ENCODE measurements at places on chromosomes 12 and 14.

DNA sequence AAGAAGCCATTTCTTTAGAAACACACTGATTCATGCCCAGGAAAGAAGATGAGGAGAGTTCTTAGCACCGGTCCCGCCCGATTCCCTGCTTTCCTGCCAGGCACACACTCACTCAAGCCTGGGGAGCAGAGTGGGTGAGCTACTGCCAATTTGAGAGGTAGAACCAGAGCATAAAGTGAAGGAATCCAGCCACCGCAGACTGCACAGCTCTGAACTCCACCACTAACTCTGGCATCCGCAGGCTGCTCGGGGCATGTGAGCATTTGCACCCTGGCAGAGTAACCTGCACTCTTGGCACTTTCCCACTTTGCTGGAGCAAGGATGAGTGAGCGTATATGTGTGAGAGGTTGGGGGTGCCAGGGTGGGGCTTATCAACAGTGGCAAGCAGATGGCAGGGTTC, 4.0 kb upstream of the SYNDIG1L start:
- no peak for DNase-seq

GRCh38 chr12:63668028-63668799, at the start of gene DPY19L2:
Gene DPY19L2, minus strand, starts transcription at chr12:63668493. Its CDS starts 100 bp downstream, at chr12:63668393.
- DNase-seq, result peak; percentile 48

DNA sequence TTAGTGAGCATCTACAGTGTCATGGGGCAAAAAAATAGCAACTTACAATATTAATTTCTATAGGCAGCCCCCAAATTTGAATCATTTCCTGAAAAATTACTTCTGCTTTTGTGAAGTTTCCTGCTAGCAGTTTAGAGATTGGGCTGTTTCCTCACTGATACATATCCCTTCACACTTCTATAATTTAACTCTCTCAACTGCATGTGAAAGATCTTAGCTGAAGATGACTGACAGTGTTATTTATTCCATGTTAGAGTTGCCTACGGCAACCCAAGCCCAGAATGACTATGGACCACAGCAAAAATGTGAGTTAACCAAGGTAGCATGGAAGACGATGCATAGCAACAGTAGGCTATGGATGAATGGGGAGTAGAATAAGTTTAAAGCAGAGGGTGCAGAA, at the start of gene KLRG1:
KLRG1 (plus strand) TSS at position 134 of the 400 bp plus-strand sequence; CDS start at position 224, 90 bp downstream.
- no peak for DNase-seq

DNA sequence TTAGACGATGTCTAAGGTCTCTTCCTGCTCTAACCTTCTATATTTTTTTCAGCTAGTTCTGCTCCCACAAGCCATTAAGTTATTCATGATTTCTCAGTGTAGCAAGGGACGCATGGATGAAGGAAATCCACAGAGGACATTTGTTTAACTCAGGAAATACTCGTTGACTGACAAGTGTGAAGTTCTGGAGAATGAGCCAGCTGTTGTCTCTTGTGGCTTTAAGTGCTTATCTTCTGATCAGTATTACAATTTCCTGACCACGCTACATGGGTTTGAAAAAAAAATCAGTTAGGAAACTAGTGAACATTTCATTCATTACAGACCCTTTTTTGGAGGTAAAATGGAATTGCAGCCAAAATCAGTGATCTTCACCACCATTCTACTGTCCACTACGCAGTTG, 53.1 kb downstream of the GUCY2C start:
- no peak for DNase-seq

- DNase-seq, result no peak
These were observed 266.3 kb downstream of the ZFP36L1 start for GRCh38 chr14:68526512-68527091.

DNA sequence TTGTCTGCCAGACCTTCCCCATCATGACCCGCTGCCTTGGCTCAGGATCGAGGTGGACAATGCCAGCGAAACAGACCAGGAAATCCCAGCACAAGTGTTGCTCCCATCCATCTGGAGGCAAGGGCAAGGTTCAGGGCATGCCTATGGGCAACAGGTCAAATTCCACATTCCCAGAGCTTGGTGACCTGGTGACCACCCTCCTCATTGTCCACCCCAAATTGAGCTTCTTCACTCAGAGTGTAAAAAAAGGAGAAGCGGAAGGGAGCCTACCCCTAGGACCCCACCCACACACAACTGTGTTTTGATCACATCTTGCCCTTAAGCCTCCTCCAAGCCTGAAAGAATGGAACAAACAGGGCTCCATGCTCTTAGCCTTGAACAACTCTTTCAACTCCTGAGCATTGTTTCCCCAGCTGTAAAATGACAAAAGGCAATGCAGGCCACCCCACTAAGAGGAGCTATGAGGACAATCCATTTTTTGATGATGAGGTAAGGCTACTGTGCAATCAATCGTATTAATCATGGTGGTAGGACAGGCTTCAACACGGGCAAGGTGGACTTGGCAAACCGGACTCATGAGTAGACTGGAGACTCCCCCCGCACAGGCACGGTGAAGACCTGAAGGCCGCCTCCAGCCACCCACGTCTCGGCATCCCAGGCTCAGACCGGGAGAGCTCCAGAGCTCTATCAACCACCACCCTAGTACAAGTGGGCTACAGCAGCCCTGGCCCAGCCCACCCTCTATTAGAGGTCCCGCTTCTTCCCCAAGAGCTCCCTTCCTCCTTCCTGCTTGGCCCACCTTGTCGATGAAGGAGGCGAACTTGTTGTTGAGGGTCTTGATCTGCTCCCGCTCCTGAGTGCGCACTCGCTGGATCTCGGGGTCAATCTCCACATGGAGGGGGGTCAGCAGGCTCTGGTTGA, 866 bp downstream of the KRT79 start:
- no peak for DNase-seq

- no peak for DNase-seq
These were observed at the start of gene CLEC14A for GRCh38 chr14:38255673-38256532. Gene CLEC14A, minus strand, starts transcription at chr14:38256093. Its CDS starts 71 bp downstream, at chr14:38256022.

DNA sequence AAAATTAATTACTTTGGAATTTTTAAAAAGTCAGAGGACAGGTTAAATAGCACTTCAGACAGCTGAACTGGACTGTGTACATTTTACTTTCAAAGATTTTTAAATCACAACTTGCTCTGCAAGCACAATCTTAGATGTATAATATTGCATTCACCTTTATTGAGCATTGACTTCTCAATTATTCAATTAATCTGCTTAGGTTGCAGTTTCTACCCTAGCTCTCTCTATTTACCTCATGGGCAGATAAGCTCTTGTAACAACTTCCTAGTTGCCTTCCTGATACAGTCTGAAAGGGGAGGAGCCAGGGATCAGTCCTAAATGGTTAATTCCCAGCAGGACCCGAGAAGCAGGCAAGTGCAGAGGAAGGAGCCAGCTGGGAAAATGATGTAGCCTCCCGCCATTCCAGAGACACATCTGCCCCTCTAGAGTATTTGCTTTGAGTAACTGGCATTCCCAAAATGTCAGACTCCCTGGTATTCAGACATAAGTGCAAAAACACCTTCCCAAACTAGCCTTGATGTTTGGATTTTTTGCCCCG, 302.8 kb downstream of the GALC start:
- DNase-seq, result no peak

DNA sequence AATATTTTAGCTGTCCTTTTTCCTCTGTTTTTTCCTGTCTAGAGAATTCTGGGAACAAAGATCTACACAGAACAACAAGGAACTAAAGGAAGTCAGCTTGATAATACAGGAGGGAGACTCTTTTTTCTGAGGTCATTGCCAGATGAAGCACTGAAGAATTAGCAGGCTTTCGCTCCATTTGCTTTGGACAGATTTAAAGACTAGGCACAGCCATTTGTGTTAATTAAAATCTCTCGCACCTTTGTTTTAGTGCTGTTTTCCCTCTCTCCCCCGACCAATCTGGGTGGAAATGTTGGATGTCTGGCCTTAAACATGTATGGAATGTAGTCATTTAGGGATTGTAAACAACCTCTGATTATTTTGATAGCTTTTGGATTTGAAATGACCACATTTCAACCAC, 9.6 kb upstream of the GPHN start:
- DNase-seq, result no peak

GRCh38 chr12:12909228-12909994, 18.0 kb downstream of the GPRC5A start:
- DNase-seq, result no peak

DNA sequence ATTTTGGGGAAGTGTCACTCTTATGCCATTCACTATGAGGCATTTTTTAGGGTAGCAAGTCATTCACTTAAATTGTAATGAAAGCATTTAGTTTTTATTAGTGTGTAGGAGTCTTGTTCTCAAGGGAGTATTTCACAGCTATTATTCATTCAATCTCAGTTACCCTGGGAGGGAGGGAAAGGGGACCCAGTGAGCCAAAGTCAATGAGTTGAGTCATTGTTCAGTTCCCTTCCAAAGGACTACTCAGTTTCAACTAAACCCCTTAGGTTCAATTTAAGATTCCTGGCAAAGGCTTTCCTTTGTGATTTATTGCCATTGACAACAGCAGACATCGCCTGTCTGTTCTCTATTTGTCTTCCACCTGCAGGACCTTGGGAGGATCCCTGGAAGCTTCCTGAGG, 29.3 kb upstream of the RASSF8 start:
- DNase-seq, result peak; percentile 37

- DNase-seq, result peak; percentile 52
These were observed 80.0 kb upstream of the DBX2 start for GRCh38 chr12:45130881-45131281.

GRCh38 chr12:102659200-102659911, 179.0 kb upstream of the IGF1 start:
- no peak for DNase-seq

DNA sequence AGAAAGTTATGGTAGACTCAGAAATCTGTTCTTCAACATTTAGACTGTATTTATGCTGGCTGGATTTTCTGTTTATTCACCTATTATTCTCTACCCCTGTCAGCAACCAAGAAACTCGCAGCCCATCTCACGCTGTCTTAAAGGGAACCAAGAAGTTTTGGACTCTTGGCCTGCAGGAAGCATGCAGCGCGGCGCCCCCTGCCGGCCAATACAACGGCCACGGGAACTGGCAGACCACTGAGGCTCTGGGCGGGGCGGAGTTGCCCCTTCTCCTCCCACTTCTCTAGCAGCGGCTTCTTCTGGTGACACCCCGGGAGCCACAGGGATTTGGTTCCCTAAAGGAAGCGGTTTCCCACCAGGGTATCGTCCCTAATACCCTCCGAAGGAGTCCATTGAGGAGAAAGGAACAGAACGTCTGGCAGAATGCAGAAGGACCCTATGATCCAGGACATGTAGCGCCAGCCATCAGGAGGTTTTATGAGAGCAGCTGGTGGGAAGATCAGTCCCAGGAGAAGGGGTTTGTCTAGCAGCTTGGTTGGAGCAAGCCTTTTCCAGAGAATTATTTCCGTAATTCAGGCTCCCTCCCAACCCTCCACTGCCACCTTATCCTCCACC, 21.0 kb upstream of the RNASE2 start:
- DNase-seq, result no peak

DNA sequence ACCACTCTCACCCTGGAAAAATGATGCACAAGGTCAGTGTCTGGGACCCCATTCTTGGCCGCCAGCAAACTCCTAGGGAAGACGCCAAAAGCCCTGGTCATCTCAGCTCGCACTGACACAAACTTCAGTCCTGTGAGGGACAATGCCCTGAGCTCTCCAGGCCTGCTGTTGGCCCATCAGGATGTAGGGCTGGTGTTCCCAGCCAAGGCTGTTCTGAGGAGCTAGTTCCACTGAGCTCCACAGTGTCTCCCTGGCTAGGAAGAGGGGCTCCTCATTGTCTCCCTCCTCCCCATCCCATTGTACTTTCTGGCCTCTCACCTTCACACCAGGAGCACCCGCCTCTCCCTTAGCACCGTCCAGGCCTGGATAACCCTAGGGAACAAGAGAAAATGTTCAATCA, 10.8 kb downstream of the COL2A1 start:
- DNase-seq, result no peak

DNA sequence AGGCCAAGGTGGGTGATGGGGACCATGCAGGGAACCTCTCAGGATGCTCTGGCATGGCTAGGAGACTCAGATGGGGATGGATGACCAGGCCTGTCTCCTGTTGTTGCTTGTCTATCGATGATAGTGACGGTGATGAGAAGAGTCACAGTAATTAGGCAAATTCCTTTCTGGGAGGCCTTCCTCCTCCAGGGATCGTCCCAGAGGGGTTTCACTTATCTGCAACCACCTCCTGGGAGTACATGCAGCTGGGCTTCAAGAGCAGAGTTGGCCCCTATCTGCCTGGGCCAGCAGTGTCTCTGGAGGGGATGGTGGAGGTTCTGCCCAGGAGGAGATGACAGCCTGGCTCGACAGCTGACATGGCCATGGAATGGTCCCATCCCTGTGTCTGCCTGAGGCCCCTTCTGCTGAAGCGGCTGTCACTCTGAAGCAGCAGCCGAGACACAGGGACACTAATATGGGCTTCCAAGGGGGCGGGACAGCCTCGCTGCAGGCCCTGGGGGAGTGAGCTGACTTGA, 27.5 kb upstream of the OAS1 start:
- no peak for DNase-seq

GRCh38 chr12:123715195-123715594, 3.0 kb downstream of the ATP6V0A2 start:
- DNase-seq, result no peak

- DNase-seq, result no peak
These were observed 49.6 kb downstream of the SRGAP1 start for GRCh38 chr12:63894132-63894531.

DNA sequence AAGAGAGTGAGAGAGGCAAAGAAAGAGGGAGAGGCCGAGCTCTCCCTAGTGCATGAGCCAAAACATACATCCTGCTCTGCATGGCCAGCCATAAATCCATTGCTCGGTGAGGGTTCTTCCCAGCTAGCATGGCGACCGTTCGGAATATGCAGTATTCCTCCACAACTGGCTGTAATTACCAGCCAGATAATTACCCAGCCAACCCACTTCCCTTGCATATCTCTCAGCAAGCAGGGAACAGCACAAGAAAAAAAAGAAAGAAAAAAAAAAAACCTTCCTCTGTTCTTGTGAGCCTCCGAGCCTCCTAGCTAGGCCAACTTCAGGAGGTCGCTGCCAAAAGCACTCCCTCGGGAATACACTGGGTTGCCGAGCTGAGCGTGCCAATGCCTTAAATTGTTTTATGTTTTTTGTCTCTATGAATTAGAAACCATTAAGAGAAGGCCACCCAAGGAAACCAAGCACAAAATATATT, 567.9 kb downstream of the MED13L start:
- no peak for DNase-seq

- peak; percentile 78 for DNase-seq
These were observed 15.7 kb downstream of the ANO6 start for GRCh38 chr12:45231515-45232145.

Measured in NCI-H226 (cell line).